ENCODE measurements at places on chromosomes 7 and 10.

DNA sequence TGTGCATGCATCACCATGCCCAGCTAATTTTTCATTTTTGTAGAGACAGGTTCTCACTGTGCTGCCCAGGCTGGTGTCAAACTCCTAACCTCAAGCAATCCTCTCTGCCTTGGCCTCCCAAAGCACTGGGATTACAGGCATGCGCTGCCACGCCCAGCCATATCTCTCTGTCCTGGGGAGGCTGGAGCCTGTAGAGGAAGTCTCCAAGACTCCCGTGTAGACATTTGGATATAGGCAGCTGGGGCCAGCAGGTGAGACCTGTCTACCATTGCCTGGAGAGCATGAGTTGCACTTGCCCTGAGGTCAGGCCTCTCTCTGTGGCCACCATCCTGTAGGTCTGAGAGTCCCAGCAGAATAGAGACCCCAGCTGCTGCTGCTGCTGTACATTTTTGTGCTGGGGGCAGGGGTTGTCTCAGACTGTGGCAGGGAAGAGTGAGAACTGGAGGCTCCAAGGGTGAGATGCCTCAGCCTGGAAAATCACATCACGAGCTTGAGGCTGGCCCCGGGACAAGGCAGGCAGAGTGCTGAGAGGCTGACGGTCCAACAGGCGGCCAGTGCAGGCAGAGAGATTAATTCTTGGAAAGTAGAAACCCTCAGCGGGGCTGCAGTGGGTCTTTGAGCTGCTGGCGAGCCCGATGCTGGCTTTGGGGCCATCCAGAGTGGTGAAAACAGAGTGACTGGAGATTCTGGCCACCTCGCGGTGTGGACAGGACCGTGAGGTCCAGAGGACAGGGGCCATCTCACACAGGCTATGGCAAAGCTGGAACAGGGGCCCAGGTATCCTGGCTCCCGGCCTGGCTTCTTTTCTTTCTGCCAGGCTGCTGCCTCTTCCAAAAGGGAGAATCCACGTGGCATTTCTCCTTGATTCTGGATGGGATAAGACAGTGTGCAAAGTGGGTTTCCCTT, 60.9 kb downstream of the TMEM270 start:
- DNase-seq: peak; percentile 42

GRCh38 chr7:141731476-141732149, 6.5 kb upstream of the SSBP1 start:
- DNase-seq: no peak

DNA sequence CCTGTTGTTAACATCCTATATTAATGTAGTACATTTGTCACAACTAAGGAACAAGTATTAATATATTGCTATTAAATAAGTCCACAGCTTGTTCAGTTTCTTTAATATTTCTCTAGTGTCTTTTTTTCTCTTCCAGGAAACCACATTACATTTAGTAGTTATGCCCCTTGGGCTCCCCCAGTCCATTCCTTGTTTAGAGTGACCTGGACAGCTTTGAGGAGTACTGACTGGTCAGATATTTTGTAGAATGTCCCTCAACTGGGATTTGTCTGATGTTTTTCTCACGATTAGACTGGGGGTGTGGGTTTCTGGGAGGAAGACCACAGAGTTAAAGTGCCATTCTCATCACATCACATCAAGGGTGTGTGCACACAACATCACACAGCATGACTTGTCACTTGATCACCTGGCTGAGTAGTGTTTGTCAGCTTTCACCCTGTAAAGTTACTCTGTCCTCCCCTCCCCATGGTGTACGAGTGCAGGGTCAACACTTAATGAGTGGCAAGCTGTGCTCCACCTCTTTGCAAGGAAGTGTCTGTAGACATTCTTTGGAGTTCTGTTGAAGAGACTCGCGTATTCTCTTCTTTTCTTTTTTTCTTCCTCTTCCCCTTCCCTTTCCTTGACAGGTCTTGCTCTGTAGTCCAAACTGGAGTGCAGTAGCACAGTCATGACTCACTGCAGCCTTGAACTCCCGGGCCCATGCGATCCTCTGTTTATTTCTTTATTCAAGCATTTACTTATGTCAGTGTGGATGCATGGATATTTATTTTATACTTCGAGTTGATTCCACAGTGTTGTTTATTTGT, 10.2 kb downstream of the LMTK2 start:
- DNase-seq: no peak

GRCh38 chr7:130899071-130899560, 165.1 kb upstream of the KLF14 start:
- no peak for DNase-seq

DNA sequence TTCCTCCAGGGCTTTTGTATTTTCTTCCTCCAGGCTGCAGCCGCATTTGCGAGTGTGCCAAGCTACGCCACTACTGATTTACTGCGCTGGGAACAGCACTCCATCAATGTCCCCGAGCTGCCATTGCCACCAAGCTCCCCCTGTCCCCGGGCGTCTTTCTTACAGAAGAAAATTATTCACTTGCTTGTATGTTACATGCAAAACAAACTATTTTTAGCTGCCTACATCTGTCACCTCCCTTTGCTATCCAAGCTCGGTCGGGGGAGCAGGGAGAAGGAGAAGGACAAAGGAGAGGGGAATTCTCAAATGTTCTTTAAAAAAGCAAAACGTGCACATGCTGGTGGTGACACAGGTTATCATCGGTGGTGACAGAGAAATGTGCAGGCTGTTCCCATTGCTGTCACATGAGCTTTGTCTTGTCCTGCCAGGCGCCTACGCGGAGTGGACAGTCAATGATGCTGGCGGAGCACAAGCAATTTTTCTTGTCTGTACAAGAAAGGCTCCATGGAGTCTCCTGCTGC, 93.1 kb downstream of the ADARB2 start:
- no peak for DNase-seq

GRCh38 chr10:108822026-108822425, 1101.3 kb downstream of the XPNPEP1 start:
- DNase-seq: no peak

- peak; percentile 49 for DNase-seq
Measured at GRCh38 chr7:2029211-2029905, 203.4 kb downstream of the MAD1L1 start.

All from spleen (tissue), 13 donors.